ENCODE measurements at places on chromosomes 13 and 19.

GRCh38 chr13:38905081-38905480 lies 85.5 kb downstream of the STOML3 start:
- DNase-seq: no peak

DNA sequence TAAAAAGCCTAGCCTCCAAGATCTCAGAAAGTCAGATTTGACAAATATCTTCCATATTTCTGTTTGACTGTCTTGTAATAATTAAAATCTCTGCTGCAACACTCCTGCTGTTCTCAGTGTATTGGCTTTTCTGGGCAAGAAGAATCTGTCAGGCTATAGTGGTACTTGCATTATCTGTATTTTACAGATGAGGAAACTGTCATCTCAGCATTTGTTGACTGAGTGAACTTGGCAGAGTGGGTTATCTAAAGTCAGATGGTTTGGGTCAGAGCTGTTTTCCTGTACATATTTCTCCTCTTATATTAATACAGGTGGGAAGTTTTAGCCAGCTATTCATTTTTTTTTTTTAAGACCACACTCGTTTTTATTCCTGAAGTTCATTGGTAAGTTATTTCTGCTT lies 1378.2 kb upstream of the PCDH20 start:
- DNase-seq: no peak

GRCh38 chr13:51551416-51551815 lies 32.8 kb upstream of the WDFY2 start:
- DNase-seq: no peak

DNA sequence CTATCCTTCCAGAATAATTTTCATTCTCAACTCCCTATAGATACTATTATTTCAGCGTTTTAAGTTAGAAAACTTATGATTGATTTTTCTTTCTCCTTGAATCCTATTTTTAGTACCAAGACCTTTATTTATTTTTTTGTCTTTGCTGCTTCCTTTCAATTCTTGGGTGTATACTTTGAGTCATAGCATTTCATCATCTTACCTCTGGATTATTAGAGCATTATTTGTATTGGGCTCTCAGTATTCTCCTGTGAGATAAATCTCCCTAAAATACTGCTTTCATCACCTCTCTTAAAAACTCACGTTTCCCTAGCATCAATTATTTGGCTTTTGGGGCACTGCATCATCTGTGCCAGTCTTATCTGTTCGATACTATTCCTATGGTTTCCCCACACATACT lies 222.8 kb downstream of the POSTN start:
- no peak for DNase-seq

GRCh38 chr13:74554569-74555275 lies 420.5 kb upstream of the KLF12 start:
- DNase-seq: no peak

DNA sequence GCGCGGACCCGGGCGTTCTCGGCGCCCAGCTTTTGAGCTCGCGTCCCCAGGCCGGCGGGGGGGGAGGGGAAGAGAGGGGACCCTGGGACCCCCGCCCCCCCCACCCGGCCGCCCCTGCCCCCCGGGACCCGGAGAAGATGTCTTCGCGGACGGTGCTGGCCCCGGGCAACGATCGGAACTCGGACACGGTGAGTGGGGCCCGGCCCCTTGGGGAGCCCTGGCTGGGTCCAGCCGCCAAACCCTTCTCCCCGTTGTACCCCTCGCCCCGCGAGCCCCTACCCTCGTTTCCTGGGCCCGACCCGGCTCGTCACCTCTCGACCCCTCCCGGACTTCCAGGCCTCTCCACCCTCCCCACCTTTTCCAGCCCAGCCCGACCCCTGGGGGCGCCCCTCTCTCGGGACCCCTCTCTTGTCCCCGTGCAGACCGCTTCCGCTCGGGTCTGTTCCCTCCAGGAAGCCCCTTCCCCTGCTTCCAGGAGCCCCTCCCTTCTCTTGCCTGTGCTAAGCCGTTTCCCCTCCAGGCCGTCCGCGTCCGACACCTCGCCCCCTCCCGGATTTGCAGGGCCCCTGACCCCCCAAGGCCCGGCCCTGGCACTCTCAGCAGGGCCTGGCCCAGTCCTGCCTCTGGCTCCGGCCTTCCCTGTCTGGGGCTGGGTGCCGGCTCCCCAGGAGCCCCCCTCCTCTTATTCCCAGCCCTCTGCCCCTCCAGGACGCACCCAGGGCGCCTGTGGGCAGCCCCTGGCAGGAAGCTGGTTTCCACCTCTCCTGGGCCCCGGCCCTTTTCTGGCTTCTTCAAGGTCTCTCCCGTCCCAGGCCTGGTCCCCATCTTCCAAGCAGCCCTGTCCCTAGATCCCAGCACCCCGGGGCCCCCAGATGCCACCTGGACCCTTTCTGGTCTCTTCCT lies 632 bp downstream of the MARK4 start:
- peak; percentile 11 for DNase-seq

DNA sequence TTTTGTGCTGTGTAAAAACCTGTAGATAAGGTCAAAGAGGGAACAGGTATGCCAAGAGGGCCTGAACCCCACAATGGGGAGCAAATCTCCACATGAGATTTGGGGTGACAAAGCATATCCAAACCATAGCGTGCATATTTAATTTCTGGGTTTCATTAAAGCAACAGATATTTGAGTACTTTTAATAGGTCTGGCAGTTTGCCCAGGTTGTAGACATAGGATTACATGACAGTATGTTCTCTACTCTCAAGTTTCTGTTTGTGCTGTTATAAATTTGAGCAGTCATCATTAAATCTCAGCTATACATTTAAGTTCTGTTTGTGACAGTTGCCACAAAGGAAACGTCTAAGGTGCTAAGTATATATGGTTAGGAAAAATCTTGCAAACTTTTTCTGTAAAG lies 236.4 kb downstream of the ATP8A2 start:
- no peak for DNase-seq

- DNase-seq: no peak
Measured at GRCh38 chr19:30324982-30325381, 47.2 kb upstream of the ZNF536 start.

DNA sequence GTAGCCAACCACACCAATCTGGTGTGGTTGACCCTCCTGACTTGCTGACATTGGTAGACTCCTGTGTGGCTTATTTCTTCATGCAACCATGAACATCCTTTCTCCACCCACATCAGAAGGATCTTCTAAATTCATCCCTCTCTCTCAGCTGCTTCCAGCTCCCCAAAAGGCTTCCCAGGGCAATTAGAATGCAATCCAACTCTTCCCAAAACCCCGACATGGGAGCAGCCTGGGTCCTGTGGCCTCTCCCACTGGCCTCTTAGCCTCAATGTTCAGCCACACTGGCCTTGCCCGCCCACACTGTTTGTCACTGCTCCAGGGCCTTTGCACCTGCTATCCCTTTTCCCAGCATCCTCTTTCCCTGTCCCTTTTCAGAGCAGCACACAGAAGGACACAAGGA lies 199.8 kb upstream of the SGCG start:
- DNase-seq: no peak

All from naive B cell (primary cell).